Retina (tissue), 1 donor: ENCODE measurements at places on chromosomes 2 and 18.

DNA sequence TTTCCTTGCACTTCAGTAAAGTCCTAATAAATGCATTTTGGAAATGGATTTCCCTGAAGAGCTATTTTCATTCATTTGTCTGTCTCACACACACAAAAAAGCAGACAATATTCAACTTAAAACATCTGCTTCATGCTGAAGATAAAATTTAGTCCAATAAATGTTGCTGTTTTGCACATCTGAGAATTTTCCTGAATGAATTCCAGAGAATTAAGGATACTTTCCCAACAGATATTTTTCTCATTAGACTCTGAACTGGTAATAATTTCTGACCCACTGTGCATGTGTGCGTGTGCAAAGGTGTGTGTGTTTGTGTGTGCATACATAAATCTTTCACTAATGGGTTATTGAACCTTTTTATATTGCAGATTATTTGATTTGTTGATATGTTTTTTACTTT is 390.2 kb upstream of the TMEFF2 start:
- DNase-seq: no peak

DNA sequence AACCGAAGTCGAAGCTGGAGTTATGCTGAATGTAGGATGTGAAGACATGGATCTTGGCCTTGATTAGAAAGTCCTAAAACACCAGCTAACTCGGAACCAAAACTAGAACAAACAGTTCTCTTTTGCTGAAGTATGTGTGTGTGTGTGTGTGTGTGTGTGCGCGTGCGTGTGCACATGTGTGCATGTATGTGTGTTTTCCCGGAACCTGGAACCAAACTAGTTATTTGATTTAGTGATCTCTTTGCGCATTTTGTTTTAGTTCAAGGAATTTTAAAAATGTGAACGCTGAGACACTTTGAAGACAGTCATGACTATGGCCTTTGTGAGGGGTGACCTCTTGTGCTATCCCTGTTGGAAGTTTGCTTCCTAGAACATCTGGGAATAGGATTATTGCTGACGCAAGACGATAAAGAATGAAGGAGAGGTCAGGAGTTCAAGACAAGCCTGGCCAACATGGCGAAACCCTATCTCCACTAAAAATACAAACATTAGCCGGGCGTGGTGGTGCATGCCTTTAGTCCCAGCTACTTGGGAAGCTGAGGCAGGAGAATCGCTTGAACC is 23.8 kb downstream of the FHL2 start:
- no peak for DNase-seq

DNA sequence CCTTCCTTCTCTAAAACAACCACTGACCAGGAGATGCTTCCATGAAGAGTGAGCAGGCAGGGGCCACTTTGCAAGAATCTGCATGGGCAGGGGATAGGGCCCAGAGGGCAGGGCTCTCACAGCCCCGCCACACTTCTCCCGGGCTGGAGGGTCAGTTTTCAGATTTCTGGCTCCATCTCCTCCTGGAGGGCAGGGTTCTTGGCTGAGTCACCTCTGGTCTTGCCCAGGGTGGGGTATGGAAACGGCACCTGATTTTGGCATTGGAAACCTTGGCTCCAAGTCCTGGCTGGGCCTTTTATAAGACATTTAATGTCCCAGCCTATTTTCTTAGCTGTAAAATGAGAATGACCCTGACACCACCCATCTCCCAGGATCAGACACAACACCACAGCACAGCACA is 27.6 kb upstream of the ASPRV1 start:
- DNase-seq: no peak

GRCh38 chr2:150716186-150716585 is 228.7 kb upstream of the RND3 start:
- no peak for DNase-seq

- no peak for DNase-seq
These were observed 160.4 kb downstream of the NUP35 start for GRCh38 chr2:183284606-183285005.

DNA sequence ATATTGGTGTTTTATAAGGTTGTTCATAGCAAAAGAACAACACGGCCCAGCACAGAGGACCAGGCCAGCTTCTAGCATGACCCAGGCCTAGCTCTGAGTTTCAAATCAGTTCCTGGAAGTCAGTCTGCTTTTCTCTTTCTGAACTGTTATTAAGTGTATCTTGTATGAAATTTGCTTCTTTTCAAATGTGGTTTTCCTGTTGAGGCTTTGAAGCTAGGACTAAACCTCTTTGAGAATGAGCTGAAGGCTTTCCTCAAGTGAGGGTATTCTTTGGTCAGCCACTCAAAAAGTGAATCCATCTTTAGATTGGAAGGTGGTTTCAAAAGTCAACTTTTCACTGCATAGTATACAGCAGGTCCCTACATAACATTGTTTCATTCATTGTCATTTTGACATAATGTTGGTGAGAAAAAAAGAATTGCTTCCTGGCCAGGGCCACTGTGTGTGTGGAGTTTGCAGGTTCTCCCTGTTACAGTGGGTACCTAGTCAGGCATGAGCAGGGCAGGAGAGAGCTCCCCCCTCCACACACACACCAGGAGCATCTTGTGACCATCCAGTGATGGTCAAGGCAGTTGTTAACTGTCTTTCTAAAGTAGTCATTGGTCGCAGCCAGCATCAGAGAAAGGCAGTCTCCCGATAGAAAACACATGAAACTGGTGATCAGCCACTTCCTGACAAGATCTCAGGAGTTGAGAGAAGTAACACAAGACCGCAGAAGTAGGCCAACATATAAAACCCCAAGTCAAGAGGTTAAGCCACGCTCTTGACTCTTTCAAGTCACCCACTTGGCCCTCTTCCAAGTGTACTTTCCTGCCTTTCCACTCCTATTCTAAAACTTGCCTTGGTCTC is 6.7 kb upstream of the ACAA2 start:
- DNase-seq: no peak
